ENCODE measurements at places on chromosomes 6 and 20. TPM values are rescaled to one million over a fixed set of nuclear protein-coding genes. Genes with fewer than 3 reads are reported as not detected.
A peak's percentile ranks its signal among the peaks of the same experiment; 100 is the strongest.

- no peak for DNase-seq
Measured at GRCh38 chr6:16564436-16564835, 196.8 kb downstream of the ATXN1 start.

DNA sequence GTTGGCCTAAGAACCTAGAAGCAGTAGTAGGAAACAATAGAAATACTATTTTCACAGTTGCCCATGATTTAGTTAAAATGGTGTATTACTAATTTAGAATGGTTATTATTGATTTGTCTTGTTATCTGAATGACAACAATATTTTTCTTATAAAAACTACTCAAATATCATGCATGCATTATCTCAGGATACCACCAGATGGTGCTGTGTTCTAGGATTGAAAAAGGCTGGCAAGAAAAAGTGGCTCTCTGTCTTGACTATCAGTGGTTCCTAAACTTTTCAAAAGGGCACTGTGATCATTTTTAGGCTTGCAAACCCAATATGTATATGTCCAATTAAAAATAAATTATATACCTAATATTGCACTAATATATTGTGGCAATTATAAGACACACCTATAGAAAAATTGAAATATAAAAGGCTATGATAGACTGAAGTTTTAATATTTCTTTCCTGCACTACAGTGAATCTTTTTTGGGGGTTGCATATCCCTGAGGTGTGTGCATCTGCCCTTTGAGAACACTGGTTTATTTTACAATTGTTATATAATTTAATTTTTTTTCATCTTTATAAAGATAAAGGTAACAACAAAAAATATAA is 131.7 kb upstream of the MLIP start:
- peak; percentile 28 for DNase-seq

DNA sequence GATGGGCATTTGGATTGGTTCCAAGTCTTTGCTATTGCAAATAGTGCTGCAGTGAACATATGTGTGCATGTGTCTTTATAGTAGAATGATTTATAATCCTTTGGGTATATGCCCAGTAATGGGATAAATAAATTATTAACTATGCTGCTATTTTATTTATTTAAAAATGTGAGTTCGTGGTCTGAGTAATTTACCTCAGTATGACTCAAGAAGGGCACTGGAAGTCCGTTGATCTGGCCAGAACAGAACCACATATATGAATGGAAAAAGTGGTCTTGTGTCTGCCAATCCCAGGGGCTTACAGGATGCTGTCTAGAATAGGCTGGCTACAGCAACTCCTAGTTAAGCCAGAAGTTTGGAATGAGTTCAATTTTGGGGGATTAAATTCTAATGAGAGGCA is 27.6 kb upstream of the HLA-C start:
- DNase-seq = no peak

GRCh38 chr20:44720621-44720996 is 5.4 kb downstream of the CCN5 start:
- DNase-seq = no peak

DNA sequence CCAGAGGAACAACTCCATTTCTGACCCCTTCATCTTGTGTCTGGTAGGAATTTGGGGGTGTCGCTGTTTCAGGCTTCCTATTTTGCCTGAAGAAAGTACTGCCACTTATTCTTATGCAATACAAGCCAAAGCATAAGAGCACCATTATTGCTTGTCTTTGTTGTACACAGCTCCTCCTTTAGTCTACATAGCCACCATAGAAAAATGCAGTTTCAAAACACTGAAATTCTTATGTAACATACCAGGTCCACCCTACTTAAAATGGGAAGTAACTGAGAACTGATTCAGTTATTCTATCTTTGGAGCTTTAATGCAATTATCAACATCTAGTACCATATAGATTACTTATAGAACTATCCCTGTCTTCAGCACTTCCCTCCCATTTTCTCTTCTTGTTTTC is 255.5 kb downstream of the ARHGAP18 start:
- no peak for DNase-seq

GRCh38 chr6:15207923-15208322 is 37.9 kb upstream of the JARID2 start:
- no peak for DNase-seq

Gene MLN
- not detected for total RNA-seq

Gene TAP2
- total RNA-seq = 9.2 TPM

GRCh38 chr6:158361961-158362669 is 49.9 kb downstream of the TULP4 start:
- no peak for DNase-seq

Gene COL9A1
- total RNA-seq = 0.77 TPM

DNA sequence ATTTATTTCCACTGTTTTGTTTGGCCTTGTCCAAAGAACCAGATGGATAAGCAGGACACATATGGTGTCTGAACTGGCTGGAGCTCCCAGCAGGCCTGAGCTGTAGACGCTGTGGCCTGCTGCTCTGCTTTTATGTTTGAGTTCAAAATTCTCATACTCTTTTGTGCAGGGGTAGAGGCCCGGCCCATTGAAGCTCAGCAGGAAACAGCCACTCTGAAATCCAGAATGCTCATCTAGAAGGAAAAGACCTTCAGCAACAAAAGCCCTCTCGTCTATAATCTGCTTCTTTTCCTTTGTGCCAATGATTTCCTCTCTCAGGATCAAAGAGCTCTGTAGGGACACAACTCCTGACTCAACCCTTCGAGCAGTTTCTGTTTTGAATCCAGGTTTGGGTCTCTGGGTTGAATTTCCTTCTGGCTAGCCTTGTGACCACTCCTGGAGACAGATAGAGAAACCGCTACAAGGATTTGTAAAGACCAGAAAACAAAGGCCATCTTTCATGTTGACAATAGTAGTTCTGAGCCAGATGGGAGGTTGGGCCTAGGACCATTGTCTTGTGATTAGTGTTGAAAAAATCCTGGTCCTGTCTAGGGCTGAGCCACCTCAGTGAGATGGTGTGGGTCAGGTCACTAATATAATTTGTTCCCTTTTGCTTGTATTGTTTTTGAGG is 446.7 kb downstream of the BCKDHB start:
- DNase-seq = no peak

GRCh38 chr6:161482517-161482858 is 208.6 kb upstream of the AGPAT4 start:
- no peak for DNase-seq

DNA sequence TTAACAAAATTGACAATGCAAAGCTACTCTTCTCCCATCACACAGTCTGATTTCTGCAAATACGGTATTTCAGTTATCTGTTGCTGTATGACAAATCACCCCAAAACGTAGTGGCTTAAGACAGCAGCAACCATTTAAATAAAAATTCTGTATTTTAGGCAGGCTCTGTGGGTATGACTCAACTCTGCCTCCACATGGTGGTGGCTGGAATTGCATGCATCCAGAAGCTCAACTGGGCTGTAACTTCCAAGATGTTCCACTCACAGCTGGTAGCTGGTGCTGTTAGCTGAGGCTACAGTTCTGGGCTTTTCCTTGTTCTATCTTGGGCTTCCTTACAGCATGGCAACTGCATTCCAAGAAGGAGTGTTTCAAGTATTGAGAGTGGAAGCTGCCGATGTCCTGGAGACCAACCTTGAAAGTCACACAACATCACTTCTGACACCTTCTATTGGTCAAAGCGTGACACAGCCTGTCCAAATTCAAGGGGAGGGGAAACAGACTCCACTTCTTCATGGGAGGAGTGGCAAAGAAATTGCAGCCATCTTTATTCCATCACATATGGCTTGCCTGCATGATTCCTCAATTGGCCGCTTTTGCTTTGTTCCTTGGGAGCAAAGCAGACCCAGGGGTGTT is 39.7 kb upstream of the TULP1 start:
- peak; percentile 57 for DNase-seq

DNA sequence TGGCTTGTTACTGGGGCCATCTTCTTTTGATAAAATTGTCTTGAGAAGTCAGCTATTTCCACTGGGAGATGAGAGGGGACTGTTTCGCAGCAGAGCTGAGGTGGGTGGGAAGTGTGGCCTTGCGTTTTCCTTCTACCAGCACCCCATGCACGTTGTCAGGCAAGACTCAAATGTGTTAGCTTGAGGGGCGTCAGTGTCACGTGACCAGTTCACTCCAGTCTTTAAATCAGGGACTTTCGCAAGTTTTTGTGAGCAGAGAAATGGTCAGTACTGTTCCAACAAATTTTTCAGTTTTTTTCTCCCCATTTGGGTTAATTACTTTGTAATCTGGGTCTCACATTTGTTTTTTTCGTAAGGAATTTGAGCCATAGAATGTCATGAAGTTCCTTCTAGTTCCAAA is 20.7 kb upstream of the ADRM1 start:
- DNase-seq = no peak
